AG04450 (cell line): ENCODE measurements at places on chromosomes 16 and 17. TPM values are rescaled to one million over a fixed set of nuclear protein-coding genes. Genes with fewer than 3 reads are reported as not detected.
A peak's percentile ranks its signal among the peaks of the same experiment; 100 is the strongest.

DNA sequence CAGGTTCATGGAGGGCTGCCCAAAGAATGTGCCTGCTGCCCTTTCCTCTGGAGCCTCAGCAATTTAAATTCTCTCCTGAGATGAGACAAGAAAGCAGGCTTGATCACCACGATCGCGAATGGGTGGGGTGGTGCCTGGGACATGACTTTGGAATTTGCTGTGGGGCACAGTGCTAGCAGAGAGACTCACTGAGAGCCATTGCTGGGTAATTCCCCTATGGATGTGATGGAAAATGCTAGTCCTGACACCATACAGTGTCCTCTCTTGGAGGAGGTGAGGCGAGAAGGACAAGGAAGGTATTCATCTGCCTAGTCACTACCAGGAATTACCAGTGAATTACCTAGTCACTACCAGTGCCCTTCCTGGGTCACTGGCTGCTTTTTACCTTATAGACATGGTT is 15.5 kb downstream of the FAM20A start:
- no peak for DNase-seq

DNA sequence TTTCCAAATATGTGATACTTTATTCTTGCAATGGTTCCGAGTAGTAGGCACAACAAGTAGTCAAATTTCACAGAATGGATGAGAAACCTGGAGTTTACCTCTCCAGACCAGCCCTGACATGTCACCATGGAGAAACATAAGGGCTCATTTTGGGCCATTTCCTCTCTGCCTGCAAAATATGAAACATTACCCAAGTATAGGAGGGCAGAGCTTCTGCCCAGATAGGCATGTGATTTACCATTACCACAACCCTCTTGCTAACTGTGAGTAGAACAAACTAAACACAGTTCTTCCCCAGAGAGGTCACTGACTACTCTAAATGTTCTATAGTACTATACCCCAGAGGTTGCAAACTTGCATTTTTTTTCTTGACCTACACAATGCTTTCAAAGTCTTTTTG is 15.7 kb upstream of the KPNB1 start:
- no peak for DNase-seq

DNA sequence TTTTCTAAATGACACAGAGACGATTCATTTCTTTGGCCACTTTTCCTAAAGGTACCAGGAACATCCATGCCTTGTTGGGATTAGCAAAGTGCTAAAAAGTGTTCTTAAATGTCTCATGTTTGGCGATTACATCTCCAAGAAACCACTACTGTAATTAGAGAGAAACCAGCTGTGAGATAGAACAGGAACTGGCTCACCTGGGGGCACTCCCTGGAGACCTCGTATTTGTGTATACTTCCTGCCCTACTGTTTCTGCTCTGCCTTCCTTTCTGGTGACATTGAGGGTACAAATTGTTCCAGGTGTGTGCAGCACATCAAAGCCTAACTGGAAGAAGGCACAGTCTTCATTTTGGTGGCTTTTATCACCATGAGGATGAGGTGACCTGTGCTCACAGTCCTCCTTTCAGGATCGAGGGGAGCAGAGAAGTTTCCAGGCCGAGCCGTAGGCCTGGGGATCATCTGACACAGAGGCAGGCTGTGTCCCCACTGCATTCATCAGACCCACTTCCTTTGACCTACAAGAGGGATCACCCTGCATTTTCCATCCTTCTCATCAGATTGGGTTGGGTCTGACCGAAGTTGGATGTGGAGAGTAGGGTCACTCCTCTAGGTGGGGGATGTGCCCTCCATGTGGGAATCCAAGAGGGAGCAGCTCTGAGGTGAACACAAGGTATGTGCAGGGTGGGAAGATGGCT is 23.7 kb downstream of the CCL4 start:
- DNase-seq: no peak

DNA sequence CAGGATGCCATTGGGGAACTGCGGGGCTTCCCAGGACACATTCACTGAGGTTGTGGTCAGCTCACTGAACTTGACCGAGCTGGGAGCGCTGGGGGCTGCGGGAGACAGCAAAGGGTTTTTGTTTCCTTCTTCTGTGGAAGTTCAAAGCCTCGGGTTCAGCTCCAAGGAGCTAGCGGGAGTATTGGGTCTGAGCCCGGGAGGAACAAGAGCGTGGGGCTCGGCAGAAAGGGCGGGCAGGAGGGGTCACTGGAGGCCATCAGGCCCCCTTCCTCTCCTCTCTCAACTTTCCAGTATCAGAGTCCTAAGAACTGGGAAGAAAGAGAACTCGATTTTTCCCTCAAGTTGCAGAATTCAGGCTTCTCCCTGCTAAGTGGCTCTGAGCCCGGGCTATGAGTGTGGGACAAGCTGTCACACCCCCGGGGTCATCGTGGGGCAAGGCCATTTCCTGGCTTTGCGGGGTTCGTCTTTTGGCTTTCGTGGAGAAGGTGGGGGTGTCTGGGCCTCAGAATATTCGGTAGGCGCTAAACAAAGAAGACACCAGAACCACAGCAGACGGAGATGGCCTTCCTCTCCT is 53.6 kb upstream of the CDC42EP4 start:
- DNase-seq: no peak

DNA sequence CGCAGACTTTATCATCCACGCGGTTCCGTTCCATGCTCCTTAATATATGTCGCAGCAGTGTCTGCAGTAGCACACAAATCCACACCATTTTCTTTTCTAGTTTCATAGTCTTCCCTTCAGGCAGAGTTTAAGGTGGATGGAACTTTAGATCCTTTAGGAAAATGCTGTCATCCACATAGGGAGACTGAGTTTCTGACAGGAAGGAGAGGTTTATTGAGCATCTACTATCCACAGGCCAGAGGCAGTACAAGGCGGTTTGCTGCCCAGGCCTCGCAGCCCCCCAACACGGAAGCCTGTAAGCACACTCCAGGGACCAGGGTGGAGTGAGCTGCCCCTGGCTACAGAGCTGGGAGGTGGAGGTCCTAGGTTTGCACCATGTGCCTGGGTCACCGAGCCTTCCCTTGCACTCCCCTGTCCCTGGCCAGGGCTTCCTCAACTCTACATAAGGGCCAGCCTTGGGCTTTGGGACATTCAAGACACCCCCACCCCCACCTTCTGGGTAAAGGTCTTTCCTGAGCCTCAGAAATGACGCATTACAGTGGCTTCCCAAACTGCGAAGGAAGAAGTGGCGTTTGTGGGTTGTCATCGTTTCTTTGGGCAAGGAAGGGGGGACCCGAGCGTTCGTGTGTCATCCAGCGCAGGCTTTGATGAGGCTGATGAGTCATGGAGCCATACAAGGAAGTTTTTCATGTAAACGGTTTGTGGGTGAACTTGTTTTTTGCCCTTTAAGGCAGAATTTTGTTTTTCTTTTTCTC is 146.5 kb upstream of the PLCG2 start:
- no peak for DNase-seq

DNA sequence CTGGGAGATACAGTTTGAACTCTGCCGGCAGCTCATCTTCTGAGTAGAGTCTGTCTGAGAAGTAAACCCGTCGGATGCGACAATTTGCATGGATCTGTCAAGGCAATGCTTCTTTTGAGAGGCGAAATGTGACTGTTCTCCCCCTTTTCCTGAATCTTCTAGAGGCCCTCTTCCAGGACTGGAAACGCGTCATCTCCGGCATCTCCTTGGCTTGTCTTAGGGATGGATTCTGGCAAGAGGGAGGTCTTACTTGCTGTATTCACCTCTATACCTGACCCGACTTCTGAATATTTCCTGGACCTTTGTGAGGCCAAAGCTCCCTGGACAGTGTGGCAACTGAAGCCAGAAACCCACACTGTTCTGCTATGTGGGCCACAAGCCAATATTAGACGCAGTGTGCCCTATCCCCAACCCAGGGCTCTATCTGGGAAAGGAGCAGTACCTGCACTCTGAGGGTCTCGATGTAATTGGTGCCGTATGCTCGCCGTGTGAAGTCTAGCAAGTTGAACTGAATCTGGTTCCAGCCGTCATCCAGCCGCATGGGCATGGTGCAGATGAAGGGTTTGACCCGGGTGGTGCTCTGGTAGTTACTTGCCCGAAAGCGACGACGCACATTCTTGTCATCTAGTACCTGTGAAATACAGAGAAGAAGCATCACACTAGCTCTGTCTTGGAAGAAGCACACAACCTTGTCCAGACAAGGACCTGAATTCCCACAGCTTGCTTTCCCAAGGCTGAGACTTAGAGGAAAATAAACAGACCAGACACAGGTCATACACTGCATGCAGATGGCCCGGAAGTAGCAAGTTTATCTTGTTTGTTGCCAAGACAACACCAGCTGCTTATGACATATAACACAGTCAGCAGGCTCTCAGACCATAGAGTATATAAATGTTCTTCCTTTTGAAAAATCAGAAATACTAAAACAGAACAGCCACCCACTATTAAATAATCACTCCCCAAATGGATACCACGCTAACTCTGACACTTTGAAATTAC is 14.1 kb downstream of the CFAP20 start:
- DNase-seq: peak; percentile 43

C17orf67 gene
- polyA plus RNA-seq: 0.42 and 0.76 TPM in 2 replicates

FOXC2 gene
- polyA plus RNA-seq: 0.79 and 1.6 TPM in 2 replicates

TPPP3 gene
- polyA plus RNA-seq: 1.5 TPM in 2 replicates

PRCD gene
- polyA plus RNA-seq: 0.69 and 1.9 TPM in 2 replicates

CSH2 gene
- not detected in 2 replicates for polyA plus RNA-seq
